MCF 10A (cell line): ENCODE measurements at places on chromosomes 1 and 21.

- DNase-seq, result no peak
Observed at GRCh38 chr21:43297989-43298388, 128.9 kb downstream of the SIK1 start.

DNA sequence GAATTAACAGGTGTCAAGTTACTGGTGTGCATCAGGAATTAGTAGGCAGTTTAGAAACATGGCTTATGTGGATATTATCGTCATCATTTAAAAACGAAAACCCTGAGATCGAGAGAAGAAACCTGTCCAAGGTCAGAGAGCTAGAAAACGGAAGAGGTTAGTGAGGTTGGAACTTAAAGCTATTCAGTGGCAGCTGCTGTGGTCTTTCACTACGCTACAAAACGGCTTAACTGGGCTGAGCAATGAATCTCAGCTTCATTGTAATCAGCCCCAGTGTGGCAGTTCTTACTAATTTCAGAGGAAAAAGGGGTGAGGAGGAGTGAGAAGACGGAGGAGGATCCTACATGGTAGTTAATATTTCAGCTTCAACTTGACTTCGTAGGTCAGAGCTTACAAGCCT lies 77.9 kb downstream of the DAB1 start:
- DNase-seq, result no peak

DNA sequence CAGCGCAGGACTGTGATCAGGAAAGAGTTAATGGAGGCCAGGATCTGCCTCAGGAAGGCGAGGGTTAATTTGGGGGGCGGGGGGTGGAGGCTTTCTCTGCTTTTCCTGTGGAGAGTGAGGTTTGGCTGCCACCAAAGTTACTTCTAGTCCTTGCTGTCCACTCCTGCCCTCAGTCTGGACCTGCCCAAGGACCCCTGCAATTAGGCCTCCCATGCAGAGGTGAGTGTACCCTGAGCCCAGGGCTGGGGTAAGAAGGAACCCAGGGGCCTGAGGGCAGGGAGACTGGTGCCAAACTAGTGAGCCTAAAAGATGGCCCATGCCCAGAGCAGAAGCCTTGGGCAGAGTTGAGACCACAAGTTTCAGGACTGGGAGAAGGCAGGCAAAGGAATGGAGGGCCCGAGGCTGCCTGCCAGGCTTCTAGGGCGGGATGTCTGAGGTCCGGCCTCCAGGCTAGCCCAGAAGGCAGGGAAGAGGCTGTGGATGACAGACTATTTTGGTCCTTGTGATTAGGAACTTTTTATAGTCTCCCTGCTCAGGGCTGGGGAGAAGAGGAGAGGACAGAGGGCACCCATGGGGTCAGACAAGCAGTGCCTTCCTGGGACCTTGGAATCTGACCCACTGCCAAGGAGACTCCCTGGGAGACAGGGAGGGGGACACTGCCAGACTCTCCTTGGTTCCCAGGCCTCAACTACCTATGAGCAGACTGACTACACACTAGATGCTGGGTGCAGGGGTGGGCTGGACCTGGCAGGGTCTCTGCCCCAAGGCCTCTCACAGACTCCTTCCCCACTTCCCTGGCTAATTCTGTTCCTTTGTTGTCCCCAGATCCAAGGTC lies at the start of gene FAM110D:
TSS of gene FAM110D (plus strand) at position 172 of the 835 bp plus-strand sequence. CDS start 2,213 bp downstream, outside the sequence.
- DNase-seq, result no peak

DNA sequence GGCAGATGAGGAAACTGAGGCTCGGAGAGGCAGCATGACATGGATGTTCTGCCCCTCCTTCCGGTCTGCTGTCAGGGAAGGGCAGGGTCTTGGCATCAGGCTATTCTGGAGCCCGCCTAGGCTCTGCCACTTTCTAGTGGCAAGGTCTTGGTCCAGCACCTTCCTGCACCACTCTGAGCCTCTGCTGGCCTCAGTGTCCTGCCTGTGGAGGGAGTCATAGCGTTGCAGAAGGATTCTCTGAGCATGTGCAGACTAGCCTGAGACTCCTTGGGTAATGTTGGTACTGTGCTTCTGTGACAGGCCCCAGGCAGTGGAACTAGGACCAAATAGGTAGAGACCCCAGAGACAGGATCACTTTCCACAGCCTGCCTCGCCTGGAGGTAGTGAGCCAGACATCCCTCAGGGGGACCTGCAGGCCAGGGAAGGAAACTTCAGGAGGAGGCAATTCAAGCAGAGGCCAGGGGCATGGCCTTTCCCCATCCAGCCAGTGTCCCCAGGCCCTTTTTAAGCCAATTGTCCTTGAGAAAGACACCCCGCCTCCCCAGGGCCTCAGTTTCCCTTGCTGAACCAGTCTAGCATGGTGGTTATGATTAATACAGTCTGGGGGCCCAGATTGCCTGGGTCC lies 10.6 kb downstream of the EDN2 start:
- no peak for DNase-seq

- DNase-seq, result no peak
Observed at GRCh38 chr21:31426235-31426797, 82.3 kb upstream of the TIAM1 start.

- DNase-seq, result peak; percentile 59
Observed at GRCh38 chr1:36384542-36385409, 948 bp downstream of the STK40 start.

DNA sequence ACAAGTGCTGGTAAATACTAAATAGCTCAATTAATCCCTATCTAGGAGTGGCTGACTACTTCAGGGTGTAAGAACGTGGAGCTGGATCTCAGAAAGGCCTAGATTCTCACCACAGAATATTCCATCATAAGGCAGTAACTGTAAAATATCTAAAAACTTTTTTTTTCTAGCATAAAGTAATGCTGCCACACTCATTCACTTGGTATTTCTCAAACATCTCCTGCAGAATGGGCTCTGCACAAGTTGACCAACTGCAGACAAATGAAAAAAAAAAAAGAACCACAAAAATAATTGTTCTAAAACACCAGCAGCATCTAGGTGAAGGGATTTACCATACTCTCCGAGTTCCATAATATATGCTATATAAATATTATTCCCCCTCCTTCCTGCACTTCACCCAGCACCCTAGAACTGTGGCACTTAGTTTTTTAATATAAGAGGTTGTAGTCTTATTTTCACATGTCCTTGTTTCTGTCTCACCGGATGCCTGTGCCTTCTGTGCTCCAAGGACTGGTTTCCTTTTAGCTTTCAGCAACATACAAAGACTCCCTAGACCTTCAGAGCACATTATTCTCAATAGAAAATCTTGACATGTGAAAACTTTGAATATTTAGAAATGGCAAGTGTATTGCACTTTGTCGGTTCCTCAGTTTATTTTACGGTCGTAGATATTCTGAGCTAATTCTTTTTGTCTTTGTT lies 8.9 kb downstream of the VSIG8 start:
- no peak for DNase-seq

- DNase-seq, result no peak
Observed at GRCh38 chr1:182698971-182699370, 14.6 kb upstream of the RGS8 start.

DNA sequence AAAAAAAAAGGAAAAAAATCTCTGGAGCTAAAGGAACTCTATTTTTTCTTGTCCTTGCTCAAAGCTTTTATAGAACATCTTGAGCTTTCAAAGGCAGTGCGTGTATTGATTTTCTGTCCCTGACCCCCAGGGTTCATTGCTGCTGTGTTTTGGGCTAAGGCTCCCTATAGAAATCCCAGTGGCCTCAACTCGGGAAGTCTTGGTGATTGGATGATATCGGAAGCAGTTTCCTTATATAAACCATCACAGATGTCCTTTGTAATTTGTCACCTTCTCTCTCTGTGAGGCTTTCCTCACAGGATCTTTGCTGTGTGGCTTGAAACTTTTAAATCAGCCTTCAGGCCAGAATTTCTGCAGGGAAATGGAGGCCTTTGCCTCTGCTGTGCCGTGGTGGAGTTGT lies 397.7 kb downstream of the RPS6KC1 start:
- no peak for DNase-seq

- no peak for DNase-seq
Observed at GRCh38 chr1:13784971-13785370, 85.0 kb downstream of the PRDM2 start.

- DNase-seq, result peak; percentile 72
Observed at GRCh38 chr1:94247138-94248094, 10.0 kb upstream of the ARHGAP29 start.

GRCh38 chr1:108611984-108612383 lies 48.9 kb downstream of the HENMT1 start:
- no peak for DNase-seq

DNA sequence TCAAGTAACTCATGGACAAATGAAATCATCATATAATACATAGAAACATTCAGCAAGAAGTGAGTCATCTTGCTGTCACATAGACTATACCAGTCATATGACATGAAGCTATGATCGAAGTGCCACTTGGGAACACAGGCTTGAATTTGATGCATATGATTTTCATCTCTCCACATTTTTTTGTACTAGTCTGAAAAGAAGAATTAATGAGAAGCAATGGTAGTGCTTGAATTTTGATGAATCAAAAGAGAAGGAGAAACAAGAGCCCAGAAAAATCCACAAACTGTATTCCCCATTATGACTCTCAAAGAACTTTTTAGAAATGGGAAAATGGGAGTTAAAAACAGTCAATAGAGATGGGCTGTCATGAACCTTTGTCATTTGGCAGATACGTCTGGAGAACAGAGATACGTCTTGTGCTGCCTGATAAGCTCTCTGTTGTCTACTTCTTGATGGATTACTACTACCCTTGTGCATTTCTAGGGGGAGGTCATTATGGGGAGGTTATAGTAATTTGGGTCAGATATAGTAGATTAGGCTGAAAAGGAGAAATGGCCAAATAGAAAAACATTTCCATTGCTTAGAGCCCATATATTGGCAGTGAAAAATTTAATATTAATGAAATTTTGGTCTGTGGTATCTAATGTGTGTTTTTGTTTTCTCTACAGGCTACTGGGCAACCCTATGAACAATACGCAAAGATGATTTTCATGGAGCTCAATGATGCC lies 8.0 kb upstream of the LEPR start:
- no peak for DNase-seq

GRCh38 chr21:14239281-14239680 lies 23.3 kb downstream of the RBM11 start:
- no peak for DNase-seq

- peak; percentile 25 for DNase-seq
Observed at GRCh38 chr1:221723848-221724236, 18.0 kb downstream of the DUSP10 start.

- no peak for DNase-seq
Observed at GRCh38 chr1:52769346-52770033, 43.2 kb downstream of the ZYG11B start.

DNA sequence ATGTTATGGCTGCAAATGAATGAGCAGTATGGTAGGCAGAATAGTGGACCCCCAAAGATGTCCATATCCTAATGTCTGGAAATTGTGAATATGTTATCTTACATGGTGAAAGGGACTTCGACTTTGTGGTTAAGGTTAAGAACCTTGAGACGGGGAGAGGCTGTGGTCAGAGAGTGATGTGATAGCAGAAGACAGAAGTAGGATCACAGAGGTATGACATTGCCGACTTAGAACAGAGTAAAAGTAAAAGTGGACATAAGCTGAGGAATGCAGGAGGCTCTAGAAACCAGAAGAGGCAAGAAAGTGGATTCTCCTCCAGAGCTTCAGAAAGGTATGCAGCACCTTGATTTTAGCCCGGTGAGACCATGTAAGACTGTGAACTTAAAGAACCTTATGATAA lies 74.6 kb downstream of the CTH start:
- no peak for DNase-seq

GRCh38 chr1:149942207-149942606 lies 5.5 kb upstream of the MTMR11 start:
- DNase-seq, result peak; percentile 28

DNA sequence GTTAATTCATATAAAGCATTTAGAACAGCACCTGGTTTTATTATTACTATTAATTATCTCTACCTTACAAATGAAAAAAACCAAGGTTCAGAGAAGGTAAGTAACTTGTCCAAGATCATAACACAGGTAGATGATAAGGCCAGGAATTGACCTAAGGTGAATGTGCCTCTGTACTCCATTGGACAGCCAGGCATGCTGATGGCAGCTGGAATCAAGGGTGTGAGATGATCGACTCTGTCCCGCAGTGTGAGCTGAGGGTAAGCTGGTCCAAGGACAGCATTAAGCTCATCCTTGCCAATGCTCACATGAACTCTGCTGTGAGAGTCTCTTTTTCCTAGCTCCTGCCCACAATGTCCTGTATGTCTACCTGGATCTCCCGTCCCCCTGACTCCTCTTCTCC lies 58.4 kb downstream of the DMAP1 start:
- DNase-seq, result no peak

DNA sequence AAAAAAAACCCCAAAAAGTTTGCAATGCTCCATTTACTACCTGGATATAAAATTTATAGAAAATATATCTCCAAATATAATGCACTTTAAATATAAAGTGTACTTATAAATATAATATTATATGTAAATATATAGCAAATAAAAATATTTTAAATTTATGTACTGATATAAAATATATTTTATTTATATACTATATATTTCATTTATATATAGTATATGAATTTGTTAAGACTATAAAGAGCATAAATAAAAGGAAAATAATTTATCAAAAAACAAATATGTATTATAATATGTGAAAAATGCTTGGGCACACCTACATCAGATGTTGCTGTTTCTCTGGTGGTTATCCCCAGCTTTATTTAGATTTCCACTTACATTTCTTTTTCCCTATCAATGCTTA lies 71.0 kb upstream of the ZBTB18 start:
- DNase-seq, result no peak

DNA sequence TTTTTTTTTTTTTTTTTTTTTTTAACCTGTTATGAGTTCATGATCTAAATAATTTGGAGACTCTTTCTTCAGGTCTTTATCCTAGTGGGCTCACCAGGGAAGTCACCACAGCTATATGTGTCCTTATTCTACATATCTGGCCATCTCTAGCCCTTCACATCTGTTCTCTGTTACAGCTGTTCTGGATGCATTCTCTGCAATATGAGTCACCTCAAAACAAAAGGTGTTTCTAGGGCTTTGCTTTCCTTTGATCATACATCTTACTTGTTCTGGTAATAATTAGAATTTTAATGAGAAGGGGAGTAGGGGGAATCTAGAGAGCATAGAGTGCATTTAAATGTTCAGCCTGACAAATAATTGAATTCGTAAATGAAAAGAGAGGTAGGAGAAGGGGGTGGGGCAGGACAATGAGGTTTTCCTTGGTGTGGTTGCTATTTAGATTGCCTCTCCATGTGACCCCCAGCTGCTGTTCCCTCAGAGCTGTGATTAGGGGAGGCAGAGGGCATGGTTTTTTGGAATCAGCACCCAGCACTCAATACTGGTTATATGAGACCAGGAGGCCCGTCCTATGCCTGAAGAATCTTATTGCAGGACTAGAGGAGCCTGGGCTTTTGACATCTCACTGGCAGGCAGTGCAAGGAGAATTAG lies 8.0 kb downstream of the SYT6 start:
- DNase-seq, result no peak

GRCh38 chr1:81714636-81715035 lies 86.1 kb upstream of the ADGRL2 start:
- no peak for DNase-seq

DNA sequence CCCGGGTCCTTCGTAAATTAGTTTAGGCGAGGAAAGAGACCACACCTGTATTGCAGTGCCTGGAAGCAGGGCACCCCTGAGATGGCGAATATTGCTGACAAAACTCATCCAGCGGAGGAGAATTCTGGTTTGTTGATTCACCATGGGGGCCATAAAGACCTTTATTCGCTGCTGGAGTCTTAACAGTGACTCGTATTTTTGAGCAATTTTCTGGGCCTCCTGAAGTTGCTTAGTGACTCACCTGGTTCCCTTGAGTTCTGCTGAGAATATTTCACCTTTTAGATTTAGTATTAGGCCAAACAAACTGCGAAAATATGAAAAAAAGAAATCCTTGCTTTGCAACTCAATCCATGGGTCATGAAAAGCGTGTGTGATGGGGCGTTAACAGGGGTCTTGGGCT lies 20.6 kb upstream of the H6PD start:
- no peak for DNase-seq
